ENCODE measurements at places on chromosomes 5 and 9.

DNA sequence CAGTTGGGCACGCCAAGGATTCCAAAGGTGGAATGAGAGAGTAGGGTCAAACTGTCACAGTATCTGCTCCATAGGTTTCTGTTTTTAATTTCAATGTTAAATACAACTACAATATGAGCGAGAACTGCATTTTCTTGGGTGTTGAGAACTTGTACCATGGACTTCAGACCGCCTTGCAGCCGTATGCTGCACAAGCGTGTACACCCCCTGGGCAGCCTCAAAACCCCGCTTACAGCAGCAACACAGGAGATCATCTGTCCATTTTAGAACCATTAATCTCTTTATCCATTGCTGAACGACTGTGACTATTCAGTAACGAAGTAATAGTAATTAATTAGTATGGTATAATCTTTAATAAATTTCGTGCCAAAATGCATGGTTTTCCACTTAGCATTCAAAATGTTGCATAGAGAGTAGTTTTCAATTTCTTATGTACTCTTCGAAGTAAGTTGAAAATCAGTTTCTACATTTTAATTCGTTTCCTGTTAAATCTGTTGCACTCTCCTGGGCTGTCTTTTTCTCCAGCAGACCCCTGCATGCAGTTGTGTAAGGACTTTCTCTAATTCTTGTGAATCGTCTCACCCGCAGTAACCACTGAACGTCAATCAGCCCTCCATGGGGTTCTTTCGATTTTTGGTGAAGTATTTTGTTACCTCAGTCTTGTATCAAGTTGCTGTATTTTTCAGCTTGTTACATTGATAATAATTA, 42.0 kb upstream of the GARNL3 start:
- no peak for DNase-seq

GRCh38 chr9:77981907-77982306, 49.7 kb downstream of the GNAQ start:
- no peak for DNase-seq

- no peak for DNase-seq
Observed at GRCh38 chr9:136545692-136545964, 220 bp downstream of the NOTCH1 start.

DNA sequence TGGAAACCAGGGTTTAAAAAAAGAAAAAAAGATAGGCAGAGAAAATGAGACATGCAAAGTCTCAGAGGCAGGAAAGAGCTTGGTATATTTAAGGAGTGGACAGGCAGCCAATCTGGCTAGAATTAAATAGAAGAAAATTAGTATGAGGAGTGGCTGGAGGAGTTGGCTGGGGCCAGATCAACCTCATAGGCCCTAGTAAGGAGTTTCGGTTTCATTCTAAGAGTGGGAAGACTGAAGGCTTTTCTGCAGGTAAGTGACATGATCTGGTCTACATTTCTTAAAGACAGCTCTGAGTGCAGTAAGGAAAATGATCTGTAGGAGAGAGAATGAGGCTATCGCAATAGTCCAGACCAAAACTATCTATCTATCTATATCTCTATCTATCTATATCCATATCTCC, 27.5 kb downstream of the ADRB2 start:
- DNase-seq: no peak

DNA sequence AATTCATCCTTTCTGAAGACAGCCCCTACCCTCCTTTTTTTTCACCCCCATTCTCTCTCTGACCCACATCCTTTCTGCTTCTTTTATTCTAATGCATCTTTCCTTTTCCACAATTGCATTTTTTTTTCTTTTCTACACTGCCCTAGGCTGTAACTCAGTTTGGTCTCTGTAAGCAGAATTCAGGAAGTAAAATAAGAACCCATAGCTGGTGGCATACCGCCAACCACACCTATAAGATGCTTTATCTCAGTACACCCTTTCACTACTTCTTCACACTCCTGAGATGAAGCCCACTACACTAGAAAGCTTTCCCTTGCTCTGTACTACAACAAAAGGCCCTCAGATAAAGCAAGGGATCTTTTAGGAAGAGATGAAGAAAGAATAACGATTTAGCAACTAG, 16.1 kb upstream of the TSSK1B start:
- DNase-seq: no peak

DNA sequence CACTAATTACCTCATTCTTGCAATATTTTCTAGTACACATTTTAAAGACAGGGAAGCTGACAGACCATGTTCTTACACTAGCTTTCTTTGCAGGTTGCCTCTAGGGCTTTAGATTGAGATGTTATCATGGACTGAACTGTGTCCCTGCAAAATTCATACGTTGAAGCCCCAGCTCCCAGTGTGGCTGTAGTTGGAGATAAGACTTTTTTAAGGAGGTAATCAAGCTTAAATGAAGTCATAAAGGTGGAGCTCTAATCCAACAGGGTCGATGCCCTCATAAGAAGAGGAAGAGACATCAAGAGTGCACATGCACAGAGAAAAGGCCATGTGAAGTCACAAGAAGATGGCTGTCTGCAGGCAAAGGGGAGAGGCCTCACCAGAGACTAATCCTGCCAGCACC, 471.2 kb upstream of the ACTBL2 start:
- DNase-seq: no peak

DNA sequence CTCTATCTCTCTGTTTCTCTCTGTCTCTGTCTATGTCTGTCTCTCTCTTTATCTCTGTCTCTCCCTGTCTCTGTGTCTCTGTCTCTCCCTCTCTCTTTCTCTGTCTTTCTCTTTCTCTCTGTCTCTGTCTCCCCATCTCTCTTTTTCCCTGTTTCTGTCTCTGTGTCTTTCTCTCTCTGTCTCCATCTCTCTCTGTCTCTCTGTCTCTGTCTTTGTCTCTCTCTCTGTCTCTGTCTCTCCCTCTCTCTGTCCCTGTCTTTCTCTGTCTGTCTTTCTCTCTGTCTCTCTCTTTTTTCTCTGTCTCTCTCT, 2.1 kb upstream of the SLC6A19 start:
- DNase-seq: no peak

GRCh38 chr9:116103976-116104820, 49.4 kb upstream of the PAPPA start:
- DNase-seq: no peak

DNA sequence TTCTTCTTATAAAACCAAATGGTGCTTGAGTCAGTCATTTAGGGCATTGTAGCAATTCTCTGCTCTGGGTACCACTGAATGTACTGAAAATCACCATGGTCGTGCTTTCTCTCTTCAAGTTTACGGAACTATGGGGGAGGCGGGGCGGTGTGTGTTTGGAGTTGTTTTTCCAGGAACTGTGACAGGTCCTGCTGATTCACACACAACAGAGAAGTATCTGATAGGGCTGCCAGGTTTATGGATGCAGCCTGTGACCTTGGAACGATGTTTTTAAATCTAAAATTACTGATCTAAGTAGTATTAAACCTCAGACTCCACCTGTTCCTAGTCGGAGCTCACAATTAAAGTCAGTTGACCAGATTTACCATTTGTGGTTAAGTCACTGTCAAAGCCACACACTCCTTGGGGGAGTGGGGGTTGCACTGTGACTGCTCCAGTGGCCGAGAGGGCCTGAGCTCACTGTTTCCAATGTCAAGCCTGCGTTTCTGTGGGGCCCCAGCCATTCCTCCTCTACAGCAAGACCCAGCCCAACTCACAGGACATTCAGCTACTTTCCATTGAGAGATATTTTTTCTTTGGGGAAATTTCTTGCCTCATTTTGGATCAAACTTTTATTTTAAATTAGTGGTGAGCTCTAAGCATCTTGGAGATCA, 44.4 kb downstream of the GADD45G start:
- DNase-seq: no peak

GRCh38 chr9:20872340-20872977, 159.0 kb downstream of the HACD4 start:
- DNase-seq: no peak

- no peak for DNase-seq
Observed at GRCh38 chr5:177103523-177104253, 17.0 kb downstream of the FGFR4 start.

- no peak for DNase-seq
Observed at GRCh38 chr5:150124111-150124557, 31.5 kb downstream of the PDGFRB start.
